ENCODE measurements at places on chromosomes 4 and X.

GRCh38 chr4:4663028-4663427 is 121.2 kb upstream of the STX18 start:
- DNase-seq, result no peak

DNA sequence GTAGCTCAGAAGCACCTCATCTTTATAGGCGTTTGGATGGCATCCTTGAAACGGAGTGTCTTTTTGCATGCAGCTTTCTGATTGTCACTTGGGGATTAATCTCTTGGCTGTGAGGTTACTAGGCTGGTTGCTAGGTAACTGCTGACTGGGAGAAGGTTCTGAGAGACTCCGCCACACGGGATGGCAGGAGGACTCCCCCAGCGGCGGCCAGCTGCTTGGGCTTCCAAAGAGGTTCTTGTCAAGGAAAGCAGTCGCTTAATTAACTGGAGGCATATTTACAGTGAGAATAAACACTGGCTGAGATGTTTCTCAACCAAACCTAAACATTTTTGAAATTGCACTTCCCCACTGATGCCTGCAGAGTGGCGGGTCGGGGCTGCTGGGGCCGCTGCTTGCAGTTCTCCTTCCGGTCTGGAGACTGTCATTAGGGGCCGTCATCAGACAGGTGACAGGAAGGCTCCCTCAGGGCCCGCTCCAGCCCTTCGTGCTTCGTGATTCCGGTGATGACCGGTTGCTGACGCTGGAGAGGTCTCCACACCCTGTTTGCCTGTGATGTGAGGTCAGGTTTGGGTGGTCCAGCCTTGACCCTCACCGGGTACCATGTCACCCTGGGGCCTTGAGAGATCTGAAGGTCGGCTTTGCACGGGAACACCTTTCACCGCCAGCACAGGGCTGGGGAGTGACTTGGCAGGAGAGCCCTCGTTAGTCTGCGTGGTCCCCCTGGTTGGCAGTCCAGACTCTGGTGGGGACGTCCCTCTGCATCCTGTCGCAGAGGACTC is 9.1 kb downstream of the NSG1 start:
- no peak for DNase-seq

- peak; percentile 46 for DNase-seq
These were observed 3.2 kb upstream of the AMMECR1 start for GRCh38 chrX:110321081-110321480.

GRCh38 chr4:184275766-184276165 is 58.1 kb upstream of the ENPP6 start:
- DNase-seq, result no peak

DNA sequence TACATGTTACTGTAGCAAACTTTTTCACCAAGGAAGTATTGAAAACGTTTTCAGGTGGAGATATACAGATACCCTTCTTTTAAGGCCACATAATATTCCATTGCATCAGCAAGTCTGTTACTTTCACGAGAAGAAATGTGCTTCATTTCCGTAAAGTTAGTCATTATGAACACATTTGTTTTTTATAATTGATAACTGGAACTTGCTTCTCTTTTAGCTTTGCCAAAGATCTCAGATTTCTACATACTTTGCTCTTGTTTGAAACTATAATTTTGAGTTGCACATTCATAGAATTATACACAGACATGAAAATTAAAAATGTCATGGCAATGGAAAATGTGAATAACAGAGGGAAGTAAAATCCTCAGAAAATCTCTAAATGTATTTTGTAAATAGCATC is 128.7 kb upstream of the GIMD1 start:
- DNase-seq, result no peak

All from erythroblast (primary cell).